ENCODE measurements at places on chromosomes 12 and 14.

- DNase-seq: no peak
These were observed 559.9 kb downstream of the TRHDE start for GRCh38 chr12:72832024-72832423.

GRCh38 chr12:92437452-92437851, 265.3 kb upstream of the PLEKHG7 start:
- DNase-seq: no peak

DNA sequence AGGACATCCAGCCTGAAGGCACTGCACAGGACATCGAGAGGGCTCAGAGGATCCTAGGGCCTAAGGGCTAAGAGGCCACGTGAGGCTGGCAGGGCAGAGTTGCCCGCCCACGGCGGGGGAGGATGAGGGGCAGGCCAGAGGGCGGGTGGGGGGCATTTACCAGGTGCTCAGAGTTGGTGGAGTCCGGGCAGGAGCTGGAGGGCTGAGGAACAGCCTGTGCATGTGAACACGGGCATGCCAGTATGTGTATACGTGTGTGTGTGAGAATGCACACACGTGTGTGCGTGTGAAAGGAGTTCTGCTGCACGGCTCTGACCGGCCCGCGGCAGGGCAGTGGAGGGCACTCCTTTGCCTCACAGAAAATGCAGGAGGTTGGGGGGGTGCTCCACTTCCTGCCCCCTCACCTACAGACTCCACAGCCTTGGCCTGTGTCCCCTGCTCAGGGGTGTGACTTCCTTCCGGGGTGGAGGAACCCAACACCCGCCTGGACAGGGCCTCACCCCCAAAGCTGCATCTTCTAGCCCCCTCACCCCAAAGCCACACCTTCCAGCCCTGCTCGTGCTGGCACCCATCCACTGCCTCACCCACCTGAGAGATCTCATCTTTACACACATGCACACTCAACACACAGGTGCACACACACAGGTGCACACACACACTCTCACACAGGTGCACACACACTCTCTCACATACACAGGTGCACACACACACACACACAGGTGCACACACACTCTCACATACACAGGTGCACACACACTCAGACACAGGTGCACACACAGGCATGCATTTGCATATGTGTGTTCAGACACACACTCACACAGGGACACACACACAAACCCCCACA, 11.8 kb upstream of the GPR132 start:
- DNase-seq: no peak

GRCh38 chr14:80762641-80763228, 178.8 kb downstream of the CEP128 start:
- peak; percentile 17 for DNase-seq

GRCh38 chr12:461425-461824, 1.7 kb downstream of the B4GALNT3 start:
- no peak for DNase-seq

DNA sequence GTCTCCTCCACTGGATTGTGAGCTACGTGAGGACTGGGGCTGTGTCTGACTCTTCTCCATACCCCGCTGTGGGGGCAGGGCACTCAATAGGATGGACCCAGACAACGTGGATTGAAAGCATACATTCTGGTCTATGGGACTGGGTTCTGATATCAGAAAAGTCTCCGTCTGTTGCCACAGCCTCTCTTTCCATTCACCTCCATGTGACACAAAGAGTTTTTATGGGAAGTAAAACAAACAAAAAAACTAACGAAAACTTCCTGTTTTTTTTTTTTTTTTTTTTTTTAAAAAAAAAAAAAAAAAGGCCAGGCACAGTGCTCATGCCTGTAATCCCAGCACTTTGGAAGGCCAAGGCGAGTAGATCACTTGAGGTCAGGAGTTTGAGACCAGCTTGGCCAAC, 44.7 kb downstream of the SLC8A3 start:
- no peak for DNase-seq

GRCh38 chr12:122366685-122367475, 55.6 kb downstream of the CLIP1 start:
- peak; percentile 95 for DNase-seq

- no peak for DNase-seq
These were observed 1.7 kb downstream of the HNF1A start for GRCh38 chr12:120979862-120980696.

GRCh38 chr12:31951939-31952338, 7.3 kb upstream of the RESF1 start:
- no peak for DNase-seq

GRCh38 chr12:107399046-107399445, 286.6 kb upstream of the PWP1 start:
- DNase-seq: no peak

DNA sequence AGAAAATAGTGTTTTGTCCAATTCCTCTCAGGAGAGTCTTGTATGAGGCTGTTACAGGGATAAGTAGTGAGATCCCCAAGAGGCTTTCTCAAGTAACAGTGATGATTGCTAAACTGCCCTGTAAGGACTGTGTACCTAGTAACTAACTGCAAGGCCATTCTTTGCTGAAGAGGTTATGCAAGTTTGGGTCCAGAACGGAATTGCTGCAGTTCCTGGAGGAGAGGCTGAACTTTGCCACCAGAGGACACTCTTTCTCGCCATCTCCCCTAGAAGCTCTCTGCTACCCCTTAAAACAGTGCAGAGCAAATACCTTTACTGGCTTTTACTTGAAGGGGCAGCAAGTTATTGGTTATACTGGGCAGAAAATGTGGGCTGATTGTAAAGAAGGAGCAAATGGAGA, 180.0 kb downstream of the RBM19 start:
- DNase-seq: no peak

- no peak for DNase-seq
These were observed 2.8 kb downstream of the TCP11L2 start for GRCh38 chr12:106305376-106305775.

DNA sequence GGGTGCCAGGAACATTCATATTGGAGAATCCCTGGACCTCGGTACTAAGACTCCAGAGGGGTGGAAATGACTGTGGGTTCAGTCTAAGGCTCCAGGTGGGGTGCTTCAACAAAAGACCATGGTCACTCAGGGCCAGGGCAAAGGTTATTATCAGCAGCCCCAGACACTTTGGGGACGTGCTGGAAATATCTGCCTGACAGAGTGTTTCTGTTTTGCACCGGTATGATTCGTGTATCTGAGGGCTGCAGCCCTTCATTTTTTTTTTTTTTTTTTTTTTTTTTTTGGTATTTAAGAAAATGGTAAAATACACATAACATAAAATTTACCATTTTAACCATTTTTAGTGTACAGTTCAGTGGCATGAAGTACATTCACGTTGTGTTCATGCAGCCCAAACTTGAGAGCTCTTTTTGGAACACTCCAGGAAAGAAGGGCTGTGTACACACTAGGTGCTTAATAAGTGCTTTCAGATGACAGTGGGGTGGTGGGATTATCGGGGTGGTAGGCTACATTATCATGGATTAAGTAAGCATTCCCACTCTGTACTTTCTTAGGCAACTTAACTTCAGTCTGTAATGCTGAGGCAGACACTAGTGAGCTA, 120.3 kb downstream of the CHST11 start:
- DNase-seq: no peak

- DNase-seq: peak; percentile 48
These were observed 107.7 kb upstream of the CAND1 start for GRCh38 chr12:67161322-67161918.

DNA sequence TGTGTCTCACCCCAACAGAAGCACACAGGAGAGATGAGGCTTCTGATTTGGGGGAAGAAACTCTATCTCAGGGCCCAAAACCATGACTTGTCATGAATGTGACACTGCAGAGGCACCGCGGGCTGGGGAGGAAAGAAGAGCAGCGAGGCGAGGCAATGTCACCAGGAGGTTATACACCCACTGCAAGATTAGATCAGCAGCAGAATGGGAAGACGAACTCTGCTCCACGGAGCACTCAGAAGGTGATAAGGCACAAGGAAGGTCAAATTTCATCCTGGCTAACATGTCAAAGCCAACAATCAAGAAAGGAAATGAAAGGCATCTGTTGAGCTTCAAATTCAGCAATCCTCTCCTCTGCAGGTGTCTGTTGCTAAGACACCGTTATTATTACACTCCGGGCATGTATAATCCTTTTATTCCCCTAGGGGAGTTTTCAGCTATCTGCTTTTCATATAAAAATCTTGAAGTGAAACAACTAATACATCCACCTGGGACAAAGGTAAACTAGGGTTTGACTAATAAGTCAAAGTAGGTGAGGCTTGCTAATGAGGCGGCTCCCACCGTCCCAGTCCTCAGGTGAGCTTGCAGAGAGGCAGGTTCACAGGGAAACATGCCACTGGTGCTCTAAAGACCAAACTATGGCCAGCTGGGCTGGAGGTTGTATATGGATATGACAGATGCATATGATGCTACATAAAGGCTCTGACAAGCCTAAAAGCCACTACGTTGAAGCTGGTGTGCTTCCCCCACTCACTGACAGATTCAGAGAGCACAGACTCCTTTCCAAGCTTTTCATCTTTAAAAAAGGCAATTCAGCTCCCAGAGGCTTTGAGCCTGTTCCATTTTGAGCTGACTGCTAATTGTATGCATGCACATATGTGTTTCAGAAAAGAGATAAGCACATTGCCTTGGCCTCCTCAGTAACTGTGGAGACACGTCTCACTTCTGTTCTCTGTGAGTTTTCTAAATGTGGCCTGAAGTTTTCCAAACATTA, 221.2 kb downstream of the NELL2 start:
- DNase-seq: no peak

GRCh38 chr14:74038020-74038859, 19.1 kb downstream of the BBOF1 start:
- DNase-seq: peak; percentile 68

DNA sequence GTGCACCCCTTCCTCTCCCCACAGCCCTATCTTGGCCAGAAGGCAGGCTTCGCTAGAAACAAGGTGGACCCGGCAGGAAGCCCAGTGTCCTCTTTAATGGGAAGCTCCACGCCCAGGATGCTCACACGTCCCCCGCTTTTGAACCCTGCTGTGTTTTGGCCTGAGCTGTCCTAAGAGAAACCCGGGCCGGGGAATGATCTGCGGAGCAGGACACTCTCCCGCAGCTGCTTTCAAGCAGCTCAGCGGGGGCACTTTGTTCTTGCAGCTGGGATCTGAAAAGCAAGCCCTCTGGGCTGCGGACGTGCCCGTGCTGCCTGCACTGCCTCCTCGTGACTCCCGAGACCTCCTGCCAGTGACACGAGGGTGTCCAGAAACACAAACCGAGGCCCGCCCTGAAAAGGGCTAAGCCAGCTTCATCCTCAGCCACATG, 30.0 kb downstream of the SCARB1 start:
- no peak for DNase-seq

GRCh38 chr12:39912211-39912980, 193.5 kb downstream of the SLC2A13 start:
- DNase-seq: no peak

DNA sequence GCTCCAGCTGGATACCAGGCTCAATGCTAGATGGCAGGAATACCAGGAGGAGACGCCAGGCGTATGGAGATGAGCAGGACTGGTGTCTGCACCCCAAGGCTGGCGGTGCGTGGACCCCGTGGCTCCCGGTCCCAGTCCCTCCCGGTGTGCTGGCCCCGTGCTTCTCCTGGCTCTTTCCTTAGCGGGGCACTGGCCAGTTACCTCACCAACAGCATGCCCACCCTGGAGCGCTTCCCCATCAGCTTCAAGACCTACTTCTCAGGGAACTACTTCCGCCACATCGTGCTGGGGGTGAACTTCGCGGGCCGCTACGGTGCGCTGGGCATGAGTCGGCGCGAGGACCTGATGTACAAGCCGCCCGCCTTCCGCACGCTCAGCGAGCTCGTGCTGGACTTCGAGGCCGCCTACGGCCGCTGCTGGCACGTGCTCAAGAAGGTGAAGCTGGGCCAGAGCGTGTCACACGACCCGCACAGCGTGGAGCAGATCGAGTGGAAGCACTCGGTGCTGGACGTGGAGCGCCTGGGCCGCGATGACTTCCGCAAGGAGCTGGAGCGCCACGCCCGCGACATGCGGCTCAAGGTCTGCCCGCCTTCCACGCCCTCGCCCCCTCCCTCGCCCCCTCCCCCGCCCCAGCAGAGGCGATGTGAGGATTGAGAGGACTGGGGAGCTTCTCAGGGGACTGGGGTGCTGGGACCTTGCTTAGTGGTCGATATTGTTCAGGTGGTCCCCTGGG, 14.6 kb downstream of the VASH1 start:
- no peak for DNase-seq

DNA sequence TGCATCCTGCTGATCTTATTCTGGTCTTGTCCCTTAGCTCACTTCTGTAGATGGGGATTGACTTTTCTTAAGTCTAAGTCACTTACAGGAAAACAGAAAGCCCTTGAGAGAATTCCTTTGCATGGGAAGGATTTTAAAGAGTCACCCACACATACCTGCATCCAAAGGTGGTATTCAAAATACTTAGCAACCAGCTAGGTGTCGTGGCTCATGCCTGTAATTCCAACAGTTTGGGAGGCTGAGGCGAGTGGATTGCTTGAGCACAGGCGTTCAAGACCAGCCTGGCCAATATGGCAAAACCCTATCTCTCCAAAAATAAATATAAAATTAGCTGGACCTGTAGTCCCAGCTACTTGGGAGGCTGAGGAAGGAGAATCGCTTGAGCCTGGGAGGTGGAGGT, 14.2 kb downstream of the FGF6 start:
- no peak for DNase-seq
